ENCODE measurements at places on chromosomes 2 and 18.

GRCh38 chr2:237737196-237737865 is 61.2 kb upstream of the RBM44 start:
- peak; percentile 66 for DNase-seq

GRCh38 chr2:194271293-194271961 is 1385.6 kb upstream of the SLC39A10 start:
- no peak for DNase-seq

DNA sequence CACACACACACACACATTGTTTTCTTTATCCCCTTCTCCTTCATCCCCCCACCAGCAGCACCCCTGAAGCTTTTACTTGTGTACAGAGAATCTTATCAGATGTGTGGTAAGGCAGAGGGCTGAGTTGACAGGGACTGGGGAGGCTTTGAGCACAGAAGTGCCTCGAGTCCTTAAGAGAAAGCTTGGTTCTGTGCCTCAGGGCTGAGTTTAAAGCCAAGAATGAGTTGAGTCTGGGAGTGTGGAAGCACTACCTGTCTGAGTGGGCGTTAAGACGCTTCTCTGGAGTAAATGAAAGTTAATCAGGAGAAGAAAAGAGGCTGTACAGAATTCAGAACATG is 2.7 kb downstream of the ID2 start:
- peak; percentile 51 for DNase-seq

GRCh38 chr2:133142087-133142486 is 426.2 kb downstream of the NCKAP5 start:
- no peak for DNase-seq

- DNase-seq: no peak
Measured at GRCh38 chr2:164593541-164593940, 27.7 kb downstream of the GRB14 start.

GRCh38 chr2:26349690-26350089 is 3.1 kb upstream of the ADGRF3 start:
- no peak for DNase-seq

DNA sequence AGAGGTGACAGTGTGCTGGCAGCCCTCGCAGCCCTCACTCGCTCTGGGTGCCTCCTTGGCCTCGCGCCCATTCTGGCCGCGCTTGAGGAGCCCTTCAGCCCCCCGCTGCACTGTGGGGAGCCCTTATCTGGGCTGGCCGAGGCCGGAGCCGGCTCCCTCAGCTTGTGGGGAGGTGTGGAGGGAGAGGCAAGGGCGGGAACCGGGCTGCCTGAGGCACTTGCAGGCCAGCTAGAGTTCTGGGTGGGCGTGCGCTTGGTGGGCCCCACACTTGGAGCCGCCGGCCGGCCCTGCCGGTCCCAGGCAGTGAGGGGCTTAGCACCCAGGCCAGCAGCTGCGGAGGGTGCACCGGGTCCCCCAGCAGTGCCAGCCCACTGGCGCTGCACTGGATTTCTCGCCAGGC is 1480.9 kb upstream of the SLC39A10 start:
- DNase-seq: no peak

- DNase-seq: no peak
Measured at GRCh38 chr2:240778426-240778825, 41.6 kb downstream of the KIF1A start.

DNA sequence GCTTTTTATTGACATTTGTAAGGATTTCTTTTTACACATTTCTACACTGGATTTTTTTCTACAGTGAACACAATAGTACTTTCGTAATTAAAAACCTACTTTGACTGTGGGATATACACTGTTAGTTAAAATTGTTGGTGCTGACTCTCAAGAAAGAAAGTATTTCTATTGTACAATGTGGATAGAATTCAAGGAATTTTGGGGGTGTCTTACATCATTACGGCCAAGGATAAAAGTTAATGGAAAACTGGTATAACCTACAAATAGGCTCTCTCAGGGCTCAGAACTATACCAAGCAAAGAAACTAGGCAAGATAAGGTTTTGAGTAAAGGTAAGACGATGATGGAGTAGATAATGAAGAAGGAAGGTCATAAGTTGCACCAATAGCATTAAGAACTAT is 198.4 kb upstream of the PARD3B start:
- no peak for DNase-seq

DNA sequence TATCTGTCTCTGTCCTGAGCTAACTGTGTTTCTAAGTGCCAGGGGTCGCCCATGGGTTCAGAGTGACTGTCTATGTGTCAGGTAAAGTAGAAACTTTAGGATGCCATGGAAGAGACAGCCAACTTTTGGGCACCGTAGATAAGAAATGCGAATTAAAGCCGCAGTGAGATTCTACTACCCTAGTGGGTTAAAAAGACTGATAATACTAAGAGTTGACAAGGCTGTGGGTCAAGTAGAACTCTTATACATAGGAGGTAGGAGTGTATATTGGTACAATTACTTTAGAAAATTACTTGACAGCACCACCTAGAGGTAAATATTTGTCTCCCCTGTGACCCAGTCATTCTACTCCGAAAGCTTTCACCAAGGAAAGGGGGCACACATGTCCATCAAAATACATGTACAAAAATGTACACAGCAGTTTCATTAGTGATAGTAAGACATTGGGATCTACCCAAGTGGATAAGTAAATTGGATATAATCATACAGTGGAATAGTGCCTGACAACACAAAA is 371.3 kb downstream of the SLC4A3 start:
- no peak for DNase-seq

GRCh38 chr2:15554525-15555218 is 6.5 kb downstream of the NBAS start:
- DNase-seq: no peak

GRCh38 chr2:11738589-11739436 is 7.6 kb upstream of the LPIN1 start:
- DNase-seq: peak; percentile 84

DNA sequence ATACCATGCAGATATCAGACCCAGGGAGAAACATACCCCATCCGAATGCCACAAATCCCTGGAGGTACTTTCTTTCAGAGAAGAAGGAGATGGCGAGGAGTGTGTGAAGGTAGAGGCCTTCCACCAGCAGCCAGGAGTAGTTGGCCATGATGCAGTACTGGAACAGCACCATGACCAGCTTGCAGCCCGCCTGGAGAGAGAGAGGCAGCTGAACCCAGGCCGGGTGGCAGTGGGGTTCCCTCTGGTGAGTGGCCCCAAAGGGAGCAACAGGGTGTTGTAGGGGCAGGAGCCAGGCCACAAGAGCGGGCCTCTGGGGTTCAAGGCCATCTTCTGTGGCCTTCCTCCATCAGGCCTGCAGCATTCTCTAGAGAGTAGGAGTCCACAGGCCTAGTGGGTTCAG is 30.2 kb downstream of the TMEM37 start:
- DNase-seq: no peak

GRCh38 chr2:176066645-176067588 is 16.8 kb downstream of the EVX2 start:
- DNase-seq: no peak

- DNase-seq: peak; percentile 14
Measured at GRCh38 chr2:235358981-235359471, 134.8 kb upstream of the AGAP1 start.

GRCh38 chr18:61597316-61597715 is 264.1 kb downstream of the CDH20 start:
- no peak for DNase-seq

DNA sequence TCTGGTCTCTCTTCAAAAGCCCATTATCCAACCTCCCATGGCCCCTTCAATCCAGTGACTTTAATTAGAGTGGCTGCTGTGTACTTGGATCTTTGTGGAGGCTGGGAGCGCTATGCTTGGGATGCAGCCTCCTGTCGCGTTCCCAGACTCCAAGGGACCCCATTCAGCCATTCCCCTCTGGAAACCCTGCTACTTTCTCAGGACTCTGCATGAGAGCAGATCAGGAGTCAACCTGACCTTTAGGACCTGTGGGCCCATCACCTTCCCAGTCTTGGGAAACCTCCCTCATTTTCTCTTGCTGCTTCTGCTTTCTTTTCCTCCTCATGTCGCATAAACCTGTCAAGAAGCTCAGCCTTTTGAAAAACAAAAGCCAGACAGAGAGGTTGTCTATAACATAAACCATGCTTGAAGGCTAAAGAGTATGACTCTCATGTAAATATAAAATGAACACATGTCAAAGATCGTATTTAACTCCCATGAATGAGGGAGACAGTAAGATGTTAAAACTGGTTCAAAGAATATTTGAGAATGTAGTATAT is 143.1 kb upstream of the PELI1 start:
- DNase-seq: no peak

DNA sequence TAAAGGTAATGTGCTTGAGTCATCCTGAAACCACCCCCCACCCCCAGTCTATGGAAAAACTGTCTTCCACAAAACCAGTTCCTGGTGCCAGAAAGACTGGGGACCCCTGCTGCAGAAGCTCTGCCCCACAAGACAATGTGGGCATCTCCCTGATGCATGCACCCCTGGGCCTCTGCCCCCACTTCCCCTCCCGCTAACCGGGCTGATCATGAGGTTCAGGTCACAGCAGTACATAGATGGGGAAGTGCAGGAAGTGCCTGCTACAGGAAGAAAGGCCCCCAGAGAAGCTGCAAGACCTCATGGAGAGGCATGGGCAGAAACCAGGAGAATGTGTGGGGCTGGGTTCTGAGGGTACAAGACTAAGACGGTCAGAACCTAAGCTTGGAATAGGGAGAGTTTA is 243.4 kb upstream of the ID2 start:
- DNase-seq: no peak

Data from EH (cell line).